Skeletal muscle tissue (tissue), 5 donors: ENCODE measurements at places on chromosomes 13 and 19. TPM values are rescaled to one million over a fixed set of nuclear protein-coding genes. Genes with fewer than 3 reads are reported as not detected.

Gene ADGRE1
- 1.6 TPM for total RNA-seq

Gene KLK6
- total RNA-seq: not detected

Gene OLFM2
- total RNA-seq: 18.8 TPM

Gene KLK2
- not detected for total RNA-seq

Gene DMPK
- total RNA-seq: 160 TPM

Gene ETHE1
- 32.4 TPM for total RNA-seq

Gene KCNJ14
- total RNA-seq: 1.0 TPM

Gene FOSB
- total RNA-seq: 42.8 TPM

Gene PGLYRP1
- 2.1 TPM for total RNA-seq

Gene IRGC
- not detected for total RNA-seq

Gene IGFL4
- total RNA-seq: 3.1 TPM

Gene ATP7B
- total RNA-seq: 6.3 TPM

Gene ZNF560
- total RNA-seq: 0.52 TPM

Gene SKA3
- total RNA-seq: 7.8 TPM

Gene RFXAP
- 5.2 TPM for total RNA-seq

Gene KCNRG
- total RNA-seq: 2.1 TPM

Gene HPN
- 0.52 TPM for total RNA-seq

Gene BST2
- 11.5 TPM for total RNA-seq
